HFF-Myc (cell line): ENCODE measurements at places on chromosomes 6 and 20.

- no peak for DNase-seq
These were observed 246.0 kb upstream of the ECI2 start for GRCh38 chr6:4381381-4381780.

GRCh38 chr6:151493804-151494234, at the start of gene CCDC170:
Gene CCDC170, plus strand, starts transcription at chr6:151494017. Its CDS starts 112 bp downstream, at chr6:151494129.
- DNase-seq: no peak

DNA sequence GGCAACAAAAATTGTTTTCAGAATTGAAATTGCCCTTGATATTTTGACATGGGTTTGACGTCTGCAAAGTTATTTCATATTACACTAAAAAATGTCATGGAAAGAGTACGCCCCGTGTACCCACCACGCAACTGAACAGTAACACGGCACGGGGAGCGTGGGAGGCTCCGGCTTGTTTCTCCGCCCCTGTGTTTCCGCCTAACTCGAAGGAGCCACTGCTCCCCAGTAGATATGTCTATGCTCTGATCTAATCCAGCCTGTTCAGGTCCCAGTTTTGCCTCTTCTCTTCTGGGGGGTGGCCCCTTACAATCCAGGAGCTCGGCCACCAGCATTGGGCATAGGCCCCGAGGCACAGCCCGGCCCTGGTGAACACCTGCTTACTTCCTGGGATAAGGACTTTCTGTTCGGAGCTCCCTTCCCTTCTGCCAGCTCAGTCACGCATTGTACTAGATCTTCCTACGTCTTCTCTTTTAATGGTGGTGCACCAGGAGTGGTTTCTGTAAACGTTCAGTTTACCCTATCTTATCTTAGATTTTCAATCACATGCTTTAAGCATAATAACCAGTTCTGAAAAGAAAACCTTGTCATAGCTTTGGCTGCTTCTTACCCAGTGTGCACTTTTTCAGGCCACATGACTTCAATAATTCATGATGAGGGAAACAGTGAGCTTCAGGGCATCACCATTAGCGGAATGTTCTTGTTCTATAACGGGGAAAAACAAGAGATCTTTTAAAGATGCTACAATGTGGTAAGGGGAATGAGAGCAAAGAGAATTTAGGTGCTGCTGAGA, 43.9 kb upstream of the EXOC2 start:
- no peak for DNase-seq

- no peak for DNase-seq
These were observed 85.3 kb downstream of the NKAIN2 start for GRCh38 chr6:123888771-123889513.

GRCh38 chr20:8633366-8633765, 435.5 kb upstream of the PLCB4 start:
- no peak for DNase-seq

DNA sequence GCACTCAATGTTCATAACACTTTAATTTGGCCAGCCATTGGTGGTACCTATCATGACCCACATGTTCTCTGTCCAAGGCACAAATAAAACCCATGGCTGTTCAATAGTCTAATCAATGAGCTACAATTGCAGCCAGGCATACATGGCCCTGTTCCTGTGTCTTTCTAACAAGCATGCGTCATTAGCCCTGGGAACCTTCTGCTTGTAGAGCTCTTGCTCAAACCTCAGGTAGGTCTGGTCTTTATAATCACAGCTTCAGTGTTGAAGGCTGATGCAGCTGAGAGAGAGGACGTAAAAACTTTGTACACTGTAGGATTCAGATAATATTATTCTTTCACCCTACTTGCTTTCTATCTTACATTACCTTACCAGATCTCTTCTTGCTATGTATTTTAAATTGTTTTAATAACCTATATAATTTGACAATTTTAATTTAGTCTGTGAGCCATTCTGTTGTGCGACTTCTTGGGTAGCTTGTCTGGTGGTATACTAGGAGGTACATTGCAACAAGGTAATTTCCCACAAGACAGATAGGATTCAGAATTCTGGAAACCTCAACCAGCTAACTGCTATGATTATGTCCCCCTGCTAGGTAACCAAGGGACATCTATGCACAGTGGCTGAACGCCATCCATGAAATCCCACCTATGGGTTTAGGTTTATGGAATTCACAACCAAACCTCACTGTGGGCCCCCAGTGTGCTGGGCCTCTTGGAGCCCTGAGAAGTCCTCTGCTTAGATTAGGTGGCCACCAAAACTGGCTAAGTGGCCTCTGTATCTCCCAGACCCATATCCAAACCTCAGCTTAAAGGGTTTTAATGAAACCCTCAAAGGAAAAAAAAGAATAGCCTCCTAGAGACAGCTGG, 55.4 kb upstream of the RIPOR2 start:
- DNase-seq: no peak

GRCh38 chr20:35837577-35838195, 65.9 kb downstream of the PHF20 start:
- no peak for DNase-seq

DNA sequence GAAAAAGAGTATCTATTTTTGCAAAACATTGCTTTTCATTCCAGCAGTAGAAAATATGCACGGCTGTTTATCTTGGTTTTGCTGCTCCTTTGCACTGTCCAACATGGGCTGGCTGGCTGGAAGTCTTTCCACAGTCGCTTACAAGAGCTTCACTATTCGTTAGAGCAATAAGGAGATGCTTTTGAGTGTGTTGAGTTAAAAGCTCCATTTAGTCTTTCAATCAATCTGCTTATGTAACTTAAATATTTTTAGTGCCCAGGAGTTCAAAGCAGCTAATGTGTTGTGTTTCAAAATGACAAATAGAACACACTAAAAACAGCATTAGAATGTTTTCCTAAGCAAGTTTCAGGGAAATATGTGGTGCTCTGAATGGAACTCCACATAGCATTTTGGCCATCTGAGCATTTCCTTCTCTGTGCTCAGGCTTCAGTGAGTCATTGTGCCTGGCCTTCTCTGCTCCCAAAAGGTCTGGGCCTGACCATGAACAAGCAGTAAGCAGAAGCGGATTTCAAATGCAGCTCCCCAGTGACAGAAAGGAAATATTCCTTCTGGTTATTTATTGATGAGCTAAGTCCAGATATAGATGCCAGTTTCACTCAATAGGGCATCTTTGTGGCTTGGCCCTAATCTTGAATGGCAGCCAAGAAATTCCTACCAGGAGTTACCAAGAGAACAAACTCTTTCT, 580.3 kb downstream of the TENT5A start:
- DNase-seq: peak; percentile 9

DNA sequence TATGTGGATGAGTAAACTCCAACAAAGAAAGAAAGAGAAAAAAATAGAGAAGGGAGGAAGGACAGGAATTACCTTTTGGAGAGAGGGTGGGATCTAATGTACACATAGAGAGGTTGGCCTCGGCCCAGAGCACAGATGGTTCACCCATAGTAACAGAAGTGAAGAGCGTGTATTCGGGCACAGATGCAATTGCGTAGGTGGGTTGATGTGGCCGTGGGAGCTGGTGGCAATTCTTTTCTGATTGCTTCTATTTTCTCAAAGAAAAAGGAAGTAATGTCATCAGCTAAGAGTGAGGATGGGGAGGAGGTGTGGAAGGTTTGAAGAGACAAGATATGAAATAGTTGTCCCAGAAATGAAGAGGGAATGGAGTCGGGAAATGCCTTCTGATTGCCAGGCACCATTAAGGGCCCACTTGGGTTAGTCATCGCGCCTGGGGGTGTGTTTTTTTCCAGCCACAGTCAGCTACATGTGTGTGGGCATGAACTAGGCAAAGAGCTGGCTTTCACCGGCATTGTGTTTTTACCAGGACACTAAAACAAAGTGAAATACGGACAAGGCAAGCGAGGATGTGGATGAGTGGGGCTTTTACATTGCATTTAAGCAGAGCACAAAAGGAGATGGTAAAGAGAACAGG, 158.7 kb downstream of the SYNE1 start:
- no peak for DNase-seq

- DNase-seq: no peak
These were observed 73.4 kb downstream of the GFOD1 start for GRCh38 chr6:13413900-13414555.

GRCh38 chr6:11039040-11039439, 5.1 kb downstream of the ELOVL2 start:
- no peak for DNase-seq

GRCh38 chr20:15992564-15992963, 580.7 kb downstream of the KIF16B start:
- peak; percentile 1 for DNase-seq

DNA sequence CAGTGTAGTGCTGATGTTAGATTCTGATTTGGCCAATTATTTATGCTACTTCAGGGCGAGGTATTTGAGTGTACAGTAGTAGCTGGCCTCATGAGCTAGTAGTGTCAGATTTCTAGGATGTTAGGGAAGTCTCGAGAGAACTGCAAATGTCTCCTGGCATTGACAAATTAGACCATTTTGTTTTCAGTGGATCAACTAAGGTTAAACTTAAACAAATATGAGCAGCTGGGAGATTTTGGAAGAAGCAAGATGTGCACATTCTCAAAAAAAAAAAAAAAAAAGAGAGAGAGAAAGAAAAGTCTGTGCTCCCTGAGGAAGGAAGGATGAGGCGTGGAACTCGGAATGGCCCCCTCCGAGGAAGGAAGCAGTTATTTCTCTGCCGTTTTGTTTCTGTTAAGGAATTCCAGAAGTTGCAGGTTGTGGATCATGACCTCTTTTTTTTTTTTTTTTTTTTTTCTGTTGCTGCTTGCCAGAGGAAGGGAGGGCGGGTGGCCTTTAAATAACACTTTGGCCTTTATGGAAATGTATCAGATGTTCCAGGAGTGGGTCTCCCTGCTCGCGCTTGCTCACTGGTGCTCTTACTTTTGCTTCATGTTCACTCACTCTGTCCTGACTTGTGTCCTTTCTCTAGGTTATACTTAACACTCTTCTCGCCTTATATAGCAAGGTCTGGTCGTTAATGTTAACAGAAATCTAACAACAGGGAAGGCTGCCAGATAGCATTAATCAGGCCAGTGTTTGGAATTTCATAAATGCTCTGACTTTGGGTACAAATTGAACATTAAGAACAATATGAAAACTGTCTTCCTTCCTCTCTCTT, 124.4 kb downstream of the TCP11 start:
- DNase-seq: peak; percentile 49

- DNase-seq: no peak
These were observed 61.7 kb upstream of the SHLD1 start for GRCh38 chr20:5688431-5688972.

GRCh38 chr6:6689400-6690143, 101.1 kb downstream of the LY86 start:
- no peak for DNase-seq

GRCh38 chr20:19073584-19074218, 138.7 kb upstream of the SLC24A3 start:
- DNase-seq: no peak

- peak; percentile 99 for DNase-seq
These were observed 17.2 kb upstream of the MAP3K4 start for GRCh38 chr6:160974304-160974771.

DNA sequence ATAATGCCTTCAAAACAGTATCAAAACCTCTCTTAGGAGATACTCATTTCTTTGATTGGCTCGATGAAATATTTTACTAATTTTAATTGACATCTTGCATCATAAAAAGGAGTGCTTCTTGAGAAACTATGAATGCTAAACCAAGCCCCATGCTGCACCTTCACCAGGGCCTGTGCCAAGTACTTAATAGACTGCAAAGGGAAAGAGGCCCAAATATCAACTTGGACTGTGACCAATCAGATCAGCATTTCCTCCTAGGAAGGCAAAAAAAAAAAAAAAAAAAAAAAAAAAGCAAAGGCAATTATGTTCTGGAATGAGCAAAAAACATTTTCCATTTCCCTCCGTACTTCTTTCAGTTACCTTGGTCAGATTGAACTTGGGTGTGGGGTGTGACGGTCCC, 253.0 kb upstream of the SOX4 start:
- DNase-seq: no peak

- DNase-seq: peak; percentile 96
These were observed 20.1 kb upstream of the FAM83C start for GRCh38 chr20:35312318-35312717.

- DNase-seq: no peak
These were observed 986.9 kb upstream of the MANEA start for GRCh38 chr6:94590416-94590815.

- DNase-seq: no peak
These were observed 4.8 kb upstream of the PMEPA1 start for GRCh38 chr20:57714409-57715267.

DNA sequence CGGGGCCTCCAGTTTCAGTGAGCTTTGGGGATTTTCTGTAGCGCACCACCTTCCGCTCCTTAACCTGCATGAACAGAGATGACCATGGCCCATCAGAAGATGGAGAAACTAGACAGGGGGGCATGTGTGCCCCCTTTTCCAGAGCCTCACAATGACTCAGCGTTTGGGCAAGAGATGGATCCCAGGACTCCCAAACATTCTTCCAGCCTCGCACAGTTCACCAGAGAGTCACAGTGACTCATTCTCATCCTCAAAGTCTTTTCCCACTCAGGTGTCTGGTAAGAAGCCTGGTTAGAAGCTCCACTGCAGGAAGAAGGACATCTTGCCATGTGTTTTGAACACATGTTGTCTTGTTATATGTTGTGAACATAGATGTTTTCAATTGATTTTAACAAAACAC, 76.2 kb upstream of the FRMD1 start:
- no peak for DNase-seq

GRCh38 chr6:136989571-136990241, 55.1 kb downstream of the IL20RA start:
- DNase-seq: no peak

GRCh38 chr6:169215201-169215681, 38.4 kb downstream of the THBS2 start:
- DNase-seq: no peak

DNA sequence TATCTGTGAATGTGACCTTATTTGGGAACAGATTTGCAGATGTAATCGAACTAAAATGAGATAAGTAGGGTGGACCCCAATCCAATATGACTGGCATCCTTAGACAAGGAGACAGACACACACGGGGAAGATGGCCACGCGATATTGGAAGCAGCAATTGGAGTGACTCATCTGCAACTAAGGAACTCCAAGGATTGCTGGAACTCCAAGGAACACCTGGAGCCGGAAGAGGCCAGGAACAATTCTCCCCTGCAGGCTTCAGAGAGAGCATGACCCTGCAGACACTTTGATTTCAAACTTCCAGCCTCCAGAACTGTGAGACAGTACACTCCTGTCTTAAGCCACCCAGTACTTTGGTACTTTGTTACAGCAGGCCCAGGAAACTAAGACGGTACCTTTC, 19.5 kb upstream of the CNKSR3 start:
- DNase-seq: no peak

- DNase-seq: no peak
These were observed 828 bp downstream of the ASCC3 start for GRCh38 chr6:100880149-100880852.

- DNase-seq: no peak
These were observed 17.1 kb upstream of the MLN start for GRCh38 chr6:33820784-33821520.

- no peak for DNase-seq
These were observed 121.6 kb downstream of the MEI4 start for GRCh38 chr6:77774457-77774856.

GRCh38 chr20:41205313-41205712, 68.0 kb downstream of the PLCG1 start:
- DNase-seq: no peak

GRCh38 chr6:74814440-74814839, 391.4 kb downstream of the COL12A1 start:
- DNase-seq: no peak
